Anterior cingulate cortex (tissue), 58 donors: ENCODE measurements at places on chromosomes 6 and 20.

DNA sequence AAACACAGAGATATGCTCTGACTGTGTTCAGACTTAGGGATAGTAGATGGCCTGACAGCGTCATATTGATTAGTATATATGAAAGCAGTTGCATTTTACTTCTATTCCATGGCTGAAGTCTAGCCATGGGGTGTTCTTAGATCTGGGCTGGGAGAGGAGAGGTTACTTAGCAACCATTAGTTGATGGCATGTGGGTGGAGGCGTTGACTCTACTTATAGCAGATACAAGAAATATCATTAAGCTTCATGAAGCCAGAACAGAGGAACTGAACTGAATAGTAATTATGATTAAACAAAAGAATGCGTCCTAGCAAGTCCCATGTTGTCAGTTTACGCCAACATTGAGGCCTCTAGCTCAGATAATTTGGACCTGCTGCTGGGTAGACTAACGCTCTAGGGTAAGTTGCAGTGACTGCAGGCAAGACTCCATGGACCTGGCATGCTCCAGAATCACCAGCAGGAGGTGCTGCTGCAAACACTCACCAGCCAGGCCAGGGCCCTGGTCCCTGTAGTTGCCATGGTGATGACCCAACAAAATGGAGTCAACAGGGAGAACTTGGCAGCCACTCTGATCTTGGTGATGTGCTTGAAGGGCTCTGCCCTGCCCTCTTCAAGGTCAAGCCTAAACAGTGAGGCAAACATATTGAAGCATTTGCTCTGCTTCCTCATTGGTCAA is 477.3 kb downstream of the PREX1 start:
- no peak for DNase-seq

DNA sequence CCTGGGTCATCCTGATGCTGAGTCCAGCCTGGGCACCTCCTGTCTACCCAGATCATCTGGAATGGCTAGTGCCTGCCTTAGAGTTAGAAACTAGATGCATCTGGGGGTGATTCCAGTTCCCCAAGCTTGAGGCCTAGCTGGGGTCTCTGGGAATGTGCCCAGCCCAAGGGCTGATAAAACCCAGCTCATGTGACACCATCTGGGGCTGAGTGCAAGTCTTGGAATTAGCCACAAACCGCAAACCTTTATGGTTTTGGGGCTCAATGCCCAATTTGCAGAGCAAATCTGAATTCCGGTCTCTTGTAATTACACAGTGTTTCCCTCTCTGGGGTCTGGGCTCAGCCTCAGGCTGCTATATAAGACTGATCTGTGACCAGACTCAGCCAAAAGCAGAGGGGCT is at the start of gene BPIFB4:
BPIFB4 (plus strand) TSS at position 385 of the 400 bp plus-strand sequence. CDS start 1,884 bp downstream, outside the sequence.
- DNase-seq, result no peak

DNA sequence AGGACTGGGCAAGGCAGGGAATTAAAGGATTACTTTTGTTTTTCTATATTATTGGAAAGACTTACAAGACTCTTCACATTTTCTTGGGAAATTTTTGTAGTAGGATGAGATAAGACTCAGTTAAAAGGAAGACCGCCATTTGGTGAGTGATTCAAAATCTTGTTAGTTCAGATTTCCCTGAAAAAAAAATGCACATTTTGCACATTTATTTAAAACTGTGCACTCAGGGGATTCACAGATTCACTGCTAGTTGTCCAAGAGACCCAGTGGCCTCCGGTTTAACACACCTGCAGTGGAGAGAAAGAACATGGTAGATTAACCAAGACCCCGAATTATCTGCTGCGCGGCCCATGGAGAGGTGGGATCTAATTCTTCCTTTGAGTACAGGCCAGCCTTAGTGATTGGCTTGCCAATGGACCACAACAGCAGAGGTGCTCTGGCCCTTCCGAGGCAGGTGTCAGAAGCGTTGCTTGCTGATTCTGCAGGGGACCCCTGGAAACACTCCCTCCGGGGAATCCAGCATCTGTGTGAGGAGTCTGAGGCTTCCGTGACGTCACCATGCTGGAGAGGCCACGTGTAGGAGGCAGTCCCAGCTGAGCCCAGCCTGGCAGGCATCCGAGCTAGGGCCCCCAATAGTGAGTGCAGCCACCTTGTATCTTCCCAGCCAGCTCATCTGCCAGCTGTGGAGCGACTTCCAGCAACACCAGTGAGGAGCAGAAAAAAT is 68.9 kb downstream of the ZNF217 start:
- DNase-seq, result no peak

- DNase-seq, result no peak
These were observed 29.3 kb downstream of the PYGB start for GRCh38 chr20:25277051-25277801.

- no peak for DNase-seq
These were observed 92.0 kb downstream of the LY86 start for GRCh38 chr6:6680526-6680925.

- DNase-seq, result no peak
These were observed 676.6 kb downstream of the DHX35 start for GRCh38 chr20:39638731-39639130.

DNA sequence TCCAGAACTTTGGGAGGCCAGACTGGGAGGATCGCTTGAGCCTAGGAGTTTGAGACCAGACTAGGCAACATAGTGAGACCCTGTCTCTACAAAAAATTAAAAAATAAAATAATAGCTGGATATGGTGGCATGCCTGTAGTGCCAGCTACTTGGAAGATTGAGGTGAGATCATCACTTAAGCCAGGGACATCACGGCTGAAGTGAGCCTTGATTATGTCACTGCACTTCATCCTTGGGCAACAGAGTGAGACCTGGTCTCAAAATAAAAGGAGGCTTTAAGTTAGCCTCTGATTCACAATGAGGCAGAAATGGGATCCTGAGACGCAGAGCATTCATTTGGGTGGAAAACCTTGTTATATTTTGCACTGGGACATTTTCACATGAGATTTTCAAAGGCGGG is 57.0 kb downstream of the TULP4 start:
- no peak for DNase-seq

GRCh38 chr6:105882121-105882803 is 203.9 kb upstream of the PRDM1 start:
- DNase-seq, result no peak

DNA sequence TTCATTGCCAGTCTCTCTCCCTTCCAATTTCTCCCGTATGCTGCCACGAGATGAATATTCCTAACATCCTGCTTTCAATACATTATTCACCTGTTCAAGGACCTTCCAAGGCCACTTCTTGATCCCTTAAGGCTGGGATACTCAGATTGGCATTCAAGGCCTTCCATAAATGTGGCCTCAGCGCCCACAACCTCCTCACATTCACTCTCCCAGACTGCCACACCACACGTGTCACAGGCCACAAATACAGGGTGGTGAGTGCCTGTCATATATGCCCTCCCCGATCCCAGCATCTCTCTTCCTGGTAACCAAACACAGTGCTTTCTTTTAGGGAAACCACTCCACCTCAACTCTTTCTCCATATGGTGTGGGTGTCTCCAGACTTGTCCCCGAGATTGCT is 55.5 kb downstream of the TTI1 start:
- no peak for DNase-seq

GRCh38 chr6:84061174-84061573 is 27.6 kb downstream of the MRAP2 start:
- DNase-seq, result no peak
